ENCODE measurements at places on chromosomes 5 and 9. TPM values are rescaled to one million over a fixed set of nuclear protein-coding genes. Genes with fewer than 3 reads are reported as not detected.

GRCh38 chr9:122227575-122227900 is 1.2 kb downstream of the LHX6 start:
- no peak for DNase-seq

DNA sequence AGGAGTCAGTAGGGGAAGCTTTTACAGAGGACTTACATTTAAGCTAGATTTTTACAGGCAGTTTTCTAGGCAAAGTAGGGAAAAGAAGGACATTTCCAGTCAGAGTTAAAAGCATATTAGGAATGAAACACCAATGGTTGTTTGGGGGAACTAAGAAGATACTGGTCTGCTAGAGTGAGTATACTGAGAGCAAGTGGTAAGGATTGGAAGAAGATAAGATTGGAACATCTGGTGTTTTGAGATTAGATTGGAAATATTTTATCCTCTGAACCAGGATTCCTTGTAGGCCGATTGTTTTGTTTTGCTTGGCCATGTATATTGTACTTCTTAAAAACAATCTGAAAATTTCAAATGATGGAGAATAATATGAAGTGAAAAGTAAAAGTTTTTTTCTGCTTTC is 7.7 kb downstream of the FBXO38 start:
- no peak for DNase-seq

- DNase-seq, result no peak
Measured at GRCh38 chr9:91332546-91333231, 29.0 kb downstream of the AUH start.

DNA sequence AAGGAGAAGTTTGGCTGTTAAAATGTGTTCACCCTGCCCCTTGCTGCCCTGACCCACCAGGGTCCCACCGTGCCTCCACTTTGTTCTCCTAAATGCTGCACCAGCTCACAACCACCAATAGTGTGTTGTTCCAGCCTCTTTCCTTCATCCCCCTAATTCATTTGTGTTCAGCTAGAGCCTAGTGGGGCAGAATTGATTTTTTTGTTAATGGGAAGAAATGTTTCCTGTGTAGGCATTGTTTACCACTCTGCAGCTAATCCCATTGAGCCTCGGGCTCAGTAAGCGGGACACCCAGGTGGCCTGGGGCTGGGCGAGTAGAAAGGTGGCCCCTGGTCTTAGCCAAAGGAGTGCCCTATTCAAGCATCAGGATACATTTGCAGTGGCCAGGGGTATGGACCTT is 127.6 kb downstream of the MVB12B start:
- DNase-seq, result no peak

DNA sequence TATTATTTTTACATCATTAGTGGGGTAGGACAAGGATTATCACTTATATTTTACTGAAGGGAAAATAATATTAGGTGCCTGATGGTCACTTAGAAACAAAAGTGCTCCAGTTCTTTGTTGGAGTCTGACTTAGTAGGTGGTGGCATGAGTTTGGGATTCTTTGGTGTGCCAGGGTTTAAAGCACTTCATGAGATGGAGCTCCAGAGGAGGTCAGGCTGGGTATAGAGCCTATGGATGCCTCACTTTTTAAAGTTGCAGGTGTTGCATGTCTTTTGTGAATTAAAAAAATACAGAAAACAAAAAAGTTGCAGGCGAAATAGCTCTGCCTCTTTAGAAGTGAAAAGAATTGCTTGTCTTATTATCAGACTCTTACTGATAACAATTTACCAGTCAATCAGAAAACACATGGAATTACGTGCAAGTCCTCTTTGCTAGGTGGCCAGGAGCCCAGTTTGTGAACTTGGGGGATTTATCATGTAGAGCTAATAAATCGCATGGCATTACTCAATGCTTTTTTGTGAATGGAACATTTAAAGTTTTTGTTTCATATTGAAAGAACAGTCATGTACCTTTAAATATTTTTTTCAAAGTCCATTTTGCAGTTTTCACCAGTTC is 1.6 kb downstream of the ITK start:
- no peak for DNase-seq

DNA sequence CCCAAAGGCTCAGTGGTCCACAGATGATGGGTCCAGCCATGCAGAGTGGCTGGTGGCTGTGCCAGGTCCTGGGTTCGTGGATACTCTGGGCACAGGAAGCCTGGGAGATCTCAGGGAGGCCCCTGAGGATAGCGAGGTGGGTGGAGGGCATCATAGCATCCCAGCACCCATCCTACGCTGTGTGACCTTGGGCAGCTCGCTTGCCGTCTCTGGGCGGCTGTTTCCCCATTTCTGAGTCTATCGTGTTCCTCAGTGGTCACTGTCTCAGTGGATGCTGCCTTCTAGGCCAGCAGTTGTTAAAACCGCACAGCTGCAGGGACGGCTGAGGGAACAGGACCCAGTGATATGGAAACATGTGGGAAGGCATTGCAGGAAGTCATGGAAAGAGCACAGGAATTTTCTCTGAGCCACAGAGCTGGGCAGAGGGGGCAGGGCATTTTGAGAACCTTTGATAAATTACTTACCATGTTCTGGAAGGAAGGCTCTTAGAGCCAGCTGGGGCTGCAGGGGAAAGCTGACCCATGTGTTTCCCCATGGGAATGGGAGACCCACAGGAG is 86.4 kb upstream of the COL5A1 start:
- no peak for DNase-seq

- DNase-seq, result no peak
Measured at GRCh38 chr9:13269589-13270452, 9.7 kb downstream of the MPDZ start.

- no peak for DNase-seq
Measured at GRCh38 chr9:135787317-135787716, 85.3 kb downstream of the KCNT1 start.

- DNase-seq, result no peak
Measured at GRCh38 chr5:176530983-176531901, 6.0 kb downstream of the RNF44 start.

- DNase-seq, result no peak
Measured at GRCh38 chr5:18152671-18153070, 518.4 kb downstream of the TAF11L14 start.

GRCh38 chr5:114006582-114006981 is 355.3 kb upstream of the KCNN2 start:
- DNase-seq, result no peak

GRCh38 chr5:20470997-20471396 is 483.0 kb upstream of the CDH18 start:
- no peak for DNase-seq

DNA sequence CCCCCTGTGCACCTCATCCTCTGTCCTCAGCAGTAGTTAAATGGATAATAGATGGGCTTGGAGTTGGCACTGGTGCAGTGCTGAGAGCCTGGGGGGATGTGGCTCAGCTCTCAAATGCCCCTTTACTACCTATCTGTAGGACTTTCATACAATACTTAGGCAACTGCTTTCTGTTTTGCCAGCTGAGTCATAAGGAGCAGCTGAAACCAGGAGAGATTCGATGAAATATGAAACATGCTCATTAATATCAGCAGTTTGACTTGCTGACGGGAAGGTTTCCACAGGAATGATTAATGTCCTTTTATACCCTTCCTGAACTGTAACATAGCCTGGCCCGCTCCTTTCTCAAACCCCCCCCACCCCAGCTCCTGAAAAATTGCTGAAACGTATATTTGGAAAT is 142.6 kb downstream of the SAXO1 start:
- no peak for DNase-seq

DNA sequence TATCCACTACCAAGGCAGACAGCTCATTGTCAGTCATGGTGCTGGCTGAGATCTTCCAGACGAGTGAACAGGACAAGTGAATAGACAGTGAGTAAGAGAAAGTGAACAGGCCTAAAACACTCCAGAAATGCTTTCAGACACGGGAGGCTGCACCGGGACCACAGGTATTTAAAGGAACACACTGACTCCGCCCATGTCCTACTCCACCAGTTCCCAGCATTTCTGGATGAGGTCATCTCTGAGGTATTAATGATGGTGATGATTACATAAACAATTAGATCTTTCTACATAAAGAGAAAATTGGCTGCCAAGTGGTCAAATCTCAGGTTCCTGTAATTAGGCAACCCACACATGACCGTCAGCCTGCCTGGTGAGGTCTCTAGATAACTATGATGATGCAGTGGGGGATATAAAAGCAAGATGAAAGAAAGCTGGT is at the start of gene ACTBL2:
Gene ACTBL2, minus strand, starts transcription at position 141 of the 436 bp plus-strand sequence. Its CDS starts 104 bp downstream, at position 37.
- peak; percentile 54 for DNase-seq

DNA sequence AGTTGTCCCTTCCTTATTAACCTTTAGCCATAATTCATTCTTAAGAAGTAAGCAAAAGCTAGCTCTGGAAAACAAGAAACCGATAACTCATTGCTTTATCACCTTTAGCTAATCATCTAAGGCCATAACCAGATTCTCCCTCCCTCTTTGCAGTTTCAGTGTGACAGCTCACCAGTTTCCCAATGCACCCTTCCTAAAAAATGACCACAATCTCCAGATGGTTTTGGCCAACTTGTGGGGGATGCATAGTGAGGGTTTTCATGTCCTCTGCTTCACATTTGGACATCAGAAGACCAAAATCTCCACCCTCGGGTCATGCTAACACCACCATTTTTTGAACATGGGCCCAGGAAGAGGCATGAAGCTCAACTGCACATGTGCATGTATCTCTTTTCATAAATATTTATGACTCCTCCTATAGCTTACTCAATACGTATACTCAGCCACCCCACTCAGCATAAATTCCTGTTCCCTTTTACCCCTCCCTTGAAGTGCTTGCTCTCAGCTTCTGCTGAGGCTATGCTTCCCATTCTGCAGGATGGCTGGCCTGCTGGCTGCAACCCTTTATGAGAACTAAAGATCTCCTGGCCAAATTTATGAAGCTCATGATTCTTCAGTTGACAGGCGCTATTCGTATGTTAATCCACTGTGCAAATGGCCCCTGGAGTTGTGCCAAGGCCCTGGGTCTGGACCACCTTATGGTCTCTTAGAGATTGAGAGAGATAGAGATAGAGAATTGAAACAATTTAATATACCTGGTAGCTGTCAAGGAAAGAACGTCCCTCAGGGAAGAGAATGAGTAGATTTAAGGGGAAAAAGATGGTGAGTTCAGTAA is 14.8 kb downstream of the PPP3R2 start:
- no peak for DNase-seq

DNA sequence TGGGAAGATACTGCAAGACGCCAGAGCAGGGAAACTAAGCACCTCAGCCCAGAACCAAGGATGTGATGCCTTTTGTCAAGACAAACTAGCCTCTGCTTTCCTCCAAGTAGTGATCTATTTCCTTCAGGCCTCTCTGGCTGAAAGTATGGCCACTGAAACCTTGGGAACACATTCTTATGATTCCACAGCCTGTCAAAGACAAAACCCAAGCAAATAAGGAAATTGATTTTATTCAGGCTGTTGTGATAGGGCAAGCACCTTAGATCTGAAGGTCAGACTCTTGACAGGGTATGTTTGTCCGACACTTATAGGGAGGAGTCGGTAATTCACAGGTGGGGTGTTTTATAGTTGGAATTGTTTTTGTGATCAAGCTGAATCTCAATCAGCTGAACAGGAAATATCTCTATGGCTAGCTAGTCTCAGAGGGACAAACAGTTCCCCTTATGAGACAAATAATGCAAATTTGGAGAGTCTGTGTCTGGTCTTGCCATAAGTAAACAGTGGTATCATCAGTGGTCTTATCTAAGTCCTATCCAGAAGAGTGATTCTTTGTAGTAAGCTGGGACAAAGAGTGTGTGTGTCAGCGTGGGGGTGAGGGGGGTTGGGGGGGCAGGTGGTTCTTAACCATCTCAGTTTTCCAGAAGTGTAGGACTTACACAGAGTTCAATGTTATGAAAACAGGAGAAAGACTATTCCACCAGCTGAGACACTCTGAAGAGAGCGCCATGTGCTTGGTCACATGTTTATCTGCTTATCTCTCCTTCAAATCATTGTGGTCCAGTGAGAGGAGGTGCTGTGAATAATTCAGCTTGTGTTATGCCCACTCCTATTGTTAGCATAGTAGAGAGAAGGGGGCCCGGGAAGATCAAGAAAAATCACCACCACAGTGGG is 6.7 kb upstream of the ZCCHC10 start:
- peak; percentile 27 for DNase-seq

DNA sequence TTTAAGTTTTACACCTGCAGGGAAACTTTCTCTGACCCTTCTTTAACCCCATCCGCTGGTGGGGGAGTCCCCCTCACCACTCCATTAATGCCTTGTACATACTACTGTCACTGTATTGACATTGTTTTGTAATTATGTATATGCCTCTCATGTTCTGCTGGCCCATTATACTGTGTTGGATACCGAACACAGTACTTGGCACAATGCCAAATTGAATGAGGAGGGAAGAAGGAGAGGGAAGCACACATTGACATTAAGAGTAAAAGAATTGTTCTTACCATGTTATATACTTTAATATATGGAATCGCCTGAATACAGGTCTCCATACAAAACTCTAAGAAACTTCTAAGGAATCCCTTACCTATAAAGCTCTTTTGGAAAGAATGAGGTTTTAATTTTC is 73.6 kb upstream of the GRHPR start:
- DNase-seq, result no peak

DNA sequence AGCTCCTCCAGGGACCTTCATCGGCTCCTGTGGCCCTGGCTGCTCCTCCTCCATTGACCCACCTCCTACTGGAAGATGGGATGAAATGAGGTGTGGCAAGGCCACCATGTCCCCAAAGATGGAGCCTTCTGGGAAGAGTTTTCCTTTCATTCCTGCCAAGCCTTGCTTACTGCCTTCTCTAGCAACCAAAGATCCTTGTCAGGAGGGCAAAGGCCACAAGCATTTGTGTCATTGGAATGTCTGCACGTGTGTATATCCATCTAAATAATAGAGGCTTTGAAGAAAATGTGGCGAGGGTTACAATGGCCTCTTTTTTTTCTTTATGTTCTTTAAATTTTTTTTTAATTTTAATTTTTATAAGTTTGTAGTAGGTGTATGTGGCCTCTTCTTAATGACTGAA is 313.6 kb downstream of the ARHGEF28 start:
- DNase-seq, result peak; percentile 16

GRCh38 chr9:2179567-2179966 is 164.4 kb downstream of the SMARCA2 start:
- no peak for DNase-seq

DNA sequence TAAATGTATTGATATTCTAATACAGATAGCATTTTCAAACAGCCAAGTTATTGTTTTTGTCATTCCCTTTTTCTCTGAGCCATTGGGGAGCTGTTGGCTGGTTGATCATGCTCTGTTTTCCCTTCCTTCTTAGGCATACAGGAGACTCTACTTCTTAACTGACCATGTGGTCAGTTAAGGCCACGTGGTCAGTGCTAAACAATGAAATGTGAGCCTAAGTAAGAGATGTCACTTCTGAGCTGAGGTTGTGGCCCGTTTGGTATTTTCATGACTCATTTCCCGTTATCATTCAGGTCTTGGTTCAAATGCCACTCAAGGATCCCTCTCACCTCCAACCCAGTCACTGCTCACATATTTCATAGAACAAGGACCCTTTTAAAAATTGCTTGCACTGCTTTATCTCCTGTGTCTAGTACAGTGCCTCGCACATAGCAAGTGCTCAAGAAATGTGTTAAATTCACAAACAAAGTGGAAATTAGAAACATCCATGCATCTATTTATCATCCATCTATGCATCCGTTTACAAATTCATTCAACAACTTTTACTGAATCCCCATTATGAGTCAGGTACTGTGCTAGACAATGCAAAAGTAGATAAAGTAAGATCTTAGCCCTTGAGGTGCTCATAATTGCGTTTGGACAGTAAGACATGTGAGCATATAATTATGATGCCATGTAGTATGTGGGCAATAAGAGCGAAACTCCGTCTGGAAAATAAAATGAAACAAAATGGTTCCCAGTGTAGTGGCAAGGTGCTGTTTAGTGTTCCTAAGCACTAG is 50.7 kb downstream of the ARRDC3 start:
- DNase-seq, result peak; percentile 71

RNF208 gene
- 1.7 TPM for total RNA-seq

C9orf50 gene
- not detected for total RNA-seq

TMEM8B gene
- total RNA-seq, result 4.5 TPM

SMIM33 gene
- total RNA-seq, result not detected

ALAD gene
- 20.8 TPM for total RNA-seq

THBS4 gene
- total RNA-seq, result not detected

SEMA4D gene
- 18.5 TPM for total RNA-seq

RPL35 gene
- 3,028 TPM for total RNA-seq

All from HT-29 (cell line).